ENCODE measurements at places on chromosomes 1 and 21.

DNA sequence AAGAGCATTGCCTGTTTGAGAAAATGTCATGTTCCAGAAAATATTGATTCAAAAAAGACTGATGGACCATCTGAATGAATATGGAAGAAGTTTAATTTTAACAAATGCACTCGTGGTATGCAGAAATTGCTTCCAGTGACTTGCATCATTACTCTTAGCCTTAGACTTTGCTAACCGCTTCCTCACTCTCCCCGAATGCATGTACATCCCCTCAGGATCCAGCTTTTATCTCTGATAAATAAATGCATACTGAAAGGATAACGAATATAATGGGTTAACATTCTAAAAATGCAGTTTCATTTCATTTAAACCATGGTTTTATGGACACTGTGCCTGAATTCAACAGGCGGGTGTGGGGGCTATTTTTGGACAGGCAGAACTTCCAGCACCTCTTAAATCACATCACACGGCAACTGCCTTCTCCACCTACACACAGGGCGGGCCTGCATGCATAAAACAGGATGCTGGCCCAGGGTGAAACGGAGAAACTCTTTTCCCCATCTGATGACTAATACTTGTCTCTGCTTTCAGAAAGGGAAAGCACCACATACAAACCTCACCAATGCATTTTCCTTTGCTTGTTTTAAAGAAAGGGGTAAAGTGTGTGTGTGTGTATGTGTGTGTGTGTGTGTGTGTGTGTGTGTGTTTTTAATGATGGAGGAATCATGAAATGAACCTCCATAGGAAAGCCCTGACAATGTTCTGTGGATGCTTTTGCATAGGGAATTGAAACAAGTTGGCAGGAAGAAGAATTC lies 48.7 kb downstream of the SPAG17 start:
- DNase-seq, result no peak

DNA sequence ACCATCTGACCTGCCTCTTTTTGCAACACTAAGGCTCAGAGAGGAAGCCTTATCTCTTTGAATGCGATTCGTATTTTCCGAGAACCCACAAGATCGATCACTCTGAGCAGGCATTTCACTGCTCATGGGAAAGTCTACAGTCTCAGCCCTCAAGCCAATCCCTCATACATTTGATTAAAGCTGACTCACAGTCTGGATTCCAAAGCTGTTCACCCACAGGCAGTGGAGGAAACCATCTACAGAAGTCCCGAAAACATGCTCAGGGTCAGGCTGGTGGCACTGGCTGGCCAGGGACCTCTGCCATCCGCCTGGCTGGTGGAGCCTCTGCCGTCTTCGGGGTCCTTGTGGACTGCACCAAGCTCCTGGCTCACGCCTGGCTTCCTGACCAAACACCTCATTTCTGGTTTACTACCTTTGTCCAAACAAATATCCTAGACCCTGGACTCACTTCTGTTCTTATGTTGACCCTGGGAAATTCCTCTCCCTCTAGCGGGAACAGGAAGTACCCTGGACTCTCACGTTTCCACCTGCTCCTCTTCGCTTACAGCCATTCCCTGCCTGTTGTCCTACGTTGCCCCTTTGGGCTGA lies 650.0 kb downstream of the SMYD3 start:
- DNase-seq, result no peak

DNA sequence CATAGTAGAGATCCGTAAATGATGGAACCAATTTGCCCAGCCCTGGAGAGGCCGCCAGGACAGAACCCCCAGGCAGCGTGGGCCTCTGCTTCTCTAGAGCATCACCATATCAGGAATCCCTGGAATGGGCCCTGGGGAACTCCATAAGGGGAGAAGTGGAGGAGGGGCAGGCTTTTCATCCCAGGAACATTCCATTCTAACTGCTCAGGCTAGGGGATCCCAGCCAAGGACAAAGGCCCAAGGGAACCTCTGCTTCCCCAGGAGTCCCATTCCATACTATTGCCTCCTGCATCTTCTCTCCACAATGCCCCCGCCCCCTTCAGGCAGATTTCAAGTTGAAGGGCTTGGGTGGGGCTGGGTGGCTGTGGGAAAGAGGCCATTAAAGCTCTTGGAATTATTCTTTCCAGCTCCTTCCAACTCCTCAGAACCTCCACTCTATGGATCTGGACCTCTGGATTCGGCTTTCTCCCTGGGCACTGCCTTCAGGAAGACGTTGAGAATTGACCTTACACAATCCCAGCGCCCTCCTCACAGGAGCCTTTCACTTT lies 6.0 kb downstream of the TRNP1 start:
- peak; percentile 56 for DNase-seq

DNA sequence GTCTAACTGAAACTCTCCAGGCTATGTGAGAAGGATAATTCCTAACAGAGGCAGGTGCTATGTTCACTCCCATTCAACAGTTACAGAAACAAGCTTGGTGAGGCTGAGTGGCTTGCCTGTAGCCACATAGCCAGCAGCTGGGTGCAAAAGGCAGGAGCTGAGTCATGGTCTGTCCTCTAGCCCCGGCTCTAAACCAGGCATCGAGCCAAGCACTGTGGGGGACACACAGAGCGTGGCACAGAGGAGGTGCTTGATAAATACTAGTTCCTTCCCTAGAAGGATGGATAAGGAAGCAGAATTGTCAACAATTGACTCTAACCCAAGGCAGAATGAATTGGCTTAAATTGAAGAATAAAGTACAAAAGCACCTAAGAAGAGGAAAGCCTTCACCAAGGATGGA lies 10.4 kb upstream of the KCNA2 start:
- no peak for DNase-seq

- no peak for DNase-seq
Measured at GRCh38 chr1:2973601-2974593, 47.4 kb upstream of the ACTRT2 start.

- peak; percentile 90 for DNase-seq
Measured at GRCh38 chr1:106798991-106799390, 257.5 kb upstream of the PRMT6 start.

DNA sequence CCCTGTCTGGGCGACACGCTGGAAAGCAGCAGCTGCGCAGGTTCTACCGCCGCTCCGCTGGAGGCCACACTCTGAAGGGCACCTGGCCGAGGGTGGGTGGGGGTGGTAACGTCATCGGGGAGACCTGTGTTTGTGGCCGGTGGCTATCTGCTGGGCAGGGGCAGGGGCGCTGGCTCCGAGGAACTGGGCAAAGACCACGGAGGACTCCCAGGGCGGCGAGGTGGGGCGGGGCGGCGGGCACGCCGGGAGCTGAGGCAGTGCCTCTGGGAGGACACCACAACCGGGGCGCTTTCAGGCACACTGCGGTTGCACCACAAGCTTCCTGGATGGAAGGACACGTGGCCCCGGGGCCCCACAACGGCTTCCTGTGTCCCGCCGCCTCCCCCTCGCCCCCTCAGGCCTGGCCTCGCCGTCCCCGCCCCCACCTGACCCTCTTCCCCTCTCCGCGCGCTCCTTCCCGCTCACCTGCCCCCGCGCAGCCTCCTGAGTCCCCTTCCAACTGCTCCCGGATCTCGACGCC lies 3.3 kb upstream of the DENND2D start:
- no peak for DNase-seq

GRCh38 chr1:95793893-95794292 lies 559.9 kb downstream of the RWDD3 start:
- DNase-seq, result peak; percentile 10

GRCh38 chr1:7827126-7827955 lies 25.5 kb downstream of the UTS2 start:
- DNase-seq, result no peak

DNA sequence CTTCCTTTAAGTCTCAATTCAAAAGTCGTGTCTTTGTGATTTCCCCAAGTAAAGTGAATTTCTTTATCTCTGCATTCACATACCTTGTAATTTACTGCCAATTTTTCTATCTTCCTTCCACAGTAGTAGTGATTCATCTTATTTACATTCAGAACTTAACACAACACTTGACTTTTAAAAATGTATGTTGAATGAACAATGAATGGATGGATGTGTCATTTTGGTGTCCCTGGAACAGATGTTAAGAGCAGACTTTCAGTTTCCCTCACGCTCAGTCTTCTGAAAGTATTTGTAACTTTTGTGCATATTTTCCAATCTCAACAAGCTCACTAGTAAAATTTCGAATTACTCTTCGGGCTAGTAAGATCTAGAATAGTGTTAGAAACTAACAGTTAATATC lies 352.0 kb downstream of the HHIPL2 start:
- DNase-seq, result no peak

- no peak for DNase-seq
Measured at GRCh38 chr1:184191181-184191621, 139.7 kb downstream of the TSEN15 start.

- DNase-seq, result no peak
Measured at GRCh38 chr21:34589511-34590282, 25.2 kb downstream of the RCAN1 start.

GRCh38 chr1:200794506-200795065 lies 55.9 kb downstream of the CAMSAP2 start:
- DNase-seq, result peak; percentile 60

DNA sequence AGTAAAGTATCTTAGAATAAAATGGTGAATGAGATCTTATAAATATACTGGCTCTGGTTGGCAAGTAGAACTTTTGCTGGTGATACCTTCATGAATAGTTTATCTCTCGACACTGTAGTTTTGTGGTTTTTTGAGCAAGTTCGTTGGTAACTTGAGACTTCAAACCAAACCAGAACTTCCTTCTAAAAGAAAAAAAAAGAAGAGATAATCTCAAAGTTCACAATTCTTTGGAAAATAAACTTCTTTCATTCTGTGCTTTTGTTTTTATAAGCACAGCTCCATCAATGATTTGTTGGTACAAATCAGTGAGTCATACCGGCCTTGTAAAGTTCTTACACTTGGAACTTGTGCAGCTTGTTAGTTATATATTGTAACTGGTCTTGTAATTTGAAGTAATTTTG lies 2.3 kb downstream of the HIPK1 start:
- no peak for DNase-seq

GRCh38 chr1:14606632-14607031 lies 8.1 kb downstream of the KAZN start:
- DNase-seq, result peak; percentile 49

- DNase-seq, result no peak
Measured at GRCh38 chr1:23402286-23403037, 22.1 kb downstream of the TCEA3 start.

DNA sequence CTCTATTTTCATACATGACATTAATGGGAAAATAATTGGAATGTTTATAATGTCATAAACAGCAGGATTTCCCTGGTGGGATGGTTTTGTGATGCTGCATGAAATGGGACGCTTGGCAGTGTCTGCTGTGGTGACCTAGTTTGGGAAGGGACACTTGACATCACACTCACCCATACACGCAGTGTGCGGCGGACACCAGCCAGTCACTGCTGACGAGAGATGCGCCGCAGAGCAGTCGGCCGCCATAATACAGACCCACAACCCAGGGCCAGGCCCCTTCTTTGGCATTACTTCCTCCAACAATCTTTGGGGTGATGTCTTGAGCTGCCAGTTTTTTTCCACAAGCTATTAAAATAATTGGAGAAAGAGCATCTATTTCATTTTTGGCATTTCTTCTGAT lies 49.5 kb downstream of the CHODL start:
- no peak for DNase-seq

DNA sequence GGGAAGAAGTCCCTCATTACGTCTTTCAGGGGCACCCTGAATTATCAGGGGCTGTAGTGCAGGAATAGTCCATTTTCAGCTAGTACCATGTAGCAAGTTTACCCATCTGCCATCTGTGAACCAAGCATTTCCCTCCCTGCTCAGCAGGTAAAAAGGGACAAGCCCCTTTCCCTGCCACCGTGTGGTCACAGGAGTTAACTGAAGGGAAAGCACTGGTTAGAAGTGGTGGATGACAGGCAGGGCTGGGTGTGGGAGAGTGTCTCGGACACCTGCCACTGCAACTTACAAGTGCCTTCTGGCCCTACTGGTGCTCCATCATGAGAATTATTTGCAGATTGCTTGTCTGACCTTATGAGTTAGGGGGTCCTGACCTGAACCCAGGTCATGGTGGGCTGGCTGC lies 32.0 kb upstream of the IGSF5 start:
- no peak for DNase-seq

- DNase-seq, result peak; percentile 68
Measured at GRCh38 chr1:31593770-31594632, 17.7 kb downstream of the TINAGL1 start.

GRCh38 chr1:15760520-15761211 lies 2.1 kb downstream of the FBLIM1 start:
- no peak for DNase-seq

DNA sequence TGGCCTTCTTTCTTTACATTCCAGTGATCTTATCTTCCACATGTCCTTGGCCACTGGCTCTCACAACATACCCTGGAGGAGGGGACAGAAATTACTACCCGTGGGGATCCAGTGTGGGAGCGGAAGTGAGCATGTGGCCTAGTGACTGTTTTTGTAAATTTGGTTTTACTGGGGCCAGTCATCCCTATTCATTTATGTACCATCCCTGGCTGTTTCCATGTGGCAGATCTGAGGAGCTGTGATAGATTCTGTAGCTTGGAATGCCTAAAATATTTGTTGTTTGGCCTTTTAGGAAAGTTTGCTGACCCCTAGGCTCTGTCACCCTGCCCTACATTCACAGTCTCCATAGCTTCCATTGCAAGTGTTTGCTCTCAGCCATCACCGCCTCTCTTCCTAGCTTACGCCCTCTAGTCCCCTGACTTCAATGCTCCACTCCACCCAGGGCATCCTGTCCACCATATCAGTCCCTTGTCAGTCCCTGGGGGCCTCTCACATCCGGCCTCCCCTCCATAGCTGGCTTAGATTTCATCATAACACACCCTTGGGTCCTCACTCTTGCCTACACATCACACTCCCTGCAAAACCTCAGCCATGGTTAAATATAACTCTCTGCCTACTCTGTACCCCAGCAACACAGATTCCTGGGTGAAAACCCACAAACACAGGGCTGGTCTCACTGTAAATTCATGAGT lies 25.8 kb downstream of the DHCR24 start:
- no peak for DNase-seq

GRCh38 chr1:60068393-60069045 lies 5.1 kb downstream of the C1orf87 start:
- DNase-seq, result no peak

GRCh38 chr1:78606274-78606673 lies 14.0 kb upstream of the IFI44L start:
- no peak for DNase-seq

DNA sequence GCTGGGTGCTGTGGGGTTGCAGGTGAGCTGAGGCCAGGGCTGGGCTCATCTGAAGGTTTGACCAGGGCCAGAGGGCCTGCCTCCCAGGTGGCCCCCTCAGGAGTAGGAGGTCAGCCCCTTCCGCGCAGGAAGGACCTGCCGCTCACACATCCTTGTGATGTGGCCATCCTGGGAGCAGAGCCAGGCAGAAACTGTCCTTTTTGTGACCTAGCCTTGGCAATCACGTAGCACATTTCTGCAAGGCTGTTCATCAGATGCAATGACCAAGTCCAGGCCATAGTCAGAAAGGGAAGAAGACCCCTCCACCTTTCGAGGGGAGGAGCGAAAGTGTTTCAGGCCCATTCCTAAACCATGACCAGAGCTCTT lies 55.5 kb upstream of the TRAPPC10 start:
- no peak for DNase-seq

DNA sequence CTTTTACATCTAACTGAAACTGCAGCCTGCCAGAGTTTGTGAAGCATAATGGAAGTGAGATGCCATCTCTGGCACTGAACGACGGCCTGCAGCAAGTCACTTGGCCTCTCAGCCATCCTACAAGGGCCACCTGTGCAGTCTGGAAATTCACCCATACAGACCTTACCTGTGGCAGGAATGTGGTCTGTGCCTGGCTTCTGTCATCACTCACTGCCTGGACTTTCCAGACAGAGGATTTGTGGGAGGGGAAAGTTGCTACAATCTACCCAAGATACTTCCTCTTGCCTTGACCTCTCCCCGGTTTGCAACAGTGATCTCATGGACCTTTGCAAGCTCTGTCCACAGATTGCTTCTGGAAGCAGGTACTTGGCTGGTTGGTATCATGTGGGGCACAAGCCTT lies 58.4 kb upstream of the ATP1B1 start:
- no peak for DNase-seq

Measured in cerebellar cortex (tissue), 1 donor.